Endodermal cell (in vitro differentiated cells): ENCODE measurements at places on chromosomes 13 and 19. TPM values are rescaled to one million over a fixed set of nuclear protein-coding genes. Genes with fewer than 3 reads are reported as not detected.

Gene NKPD1
- total RNA-seq = 0.15 to 0.38 TPM (median 0.15 TPM) in 3 replicates

GRCh38 chr13:73938372-73939070 is 195.7 kb downstream of the KLF12 start:
- H3K27ac ChIP-seq = no peak overlapping the region
- H3K36me3 ChIP-seq = no peaks in the 10 kb centered on the region
- no peak overlapping the region for H3K4me3 ChIP-seq
- no peaks in the 10 kb centered on the region for H3K27me3 ChIP-seq
- peak; percentile 55 for DNase-seq

Gene ATP12A
- total RNA-seq = 10.5 to 14.0 TPM (median 12.4 TPM) in 3 replicates

GRCh38 chr13:103354171-103354570 is 288.0 kb upstream of the SLC10A2 start:
- H3K36me3 ChIP-seq = no peaks in the 10 kb centered on the region
- no peak overlapping the region for H3K4me3 ChIP-seq
- no peaks in the 10 kb centered on the region for H3K4me1 ChIP-seq
- no peak overlapping the region for H3K27ac ChIP-seq
- DNase-seq = no peak

Gene SERTM1
- total RNA-seq = 0.13 and 0.25 TPM in 2 replicates

GRCh38 chr19:3323026-3323425 is 43.4 kb upstream of the NFIC start:
- DNase-seq = no peak
- peaks cover 14% of the 10 kb centered on the region for H3K27me3 ChIP-seq
- no peak overlapping the region for H3K27ac ChIP-seq
- no peaks in the 10 kb centered on the region for H3K4me1 ChIP-seq
- no peak overlapping the region for H3K4me3 ChIP-seq

GRCh38 chr13:94612050-94612449 is 10.4 kb downstream of the GPR180 start:
- no peak for DNase-seq
- H3K4me1 ChIP-seq = no peaks in the 10 kb centered on the region
- no peak overlapping the region for H3K4me3 ChIP-seq
- H3K27ac ChIP-seq = no peak overlapping the region

- no peak overlapping the region for H3K27ac ChIP-seq
- H3K36me3 ChIP-seq = no peaks in the 10 kb centered on the region
- peaks cover 96% of the 10 kb centered on the region for H3K27me3 ChIP-seq
- no peak overlapping the region for H3K4me3 ChIP-seq
- DNase-seq = no peak
Measured at GRCh38 chr13:97231118-97231828, 9.1 kb downstream of the MBNL2 start.

DNA sequence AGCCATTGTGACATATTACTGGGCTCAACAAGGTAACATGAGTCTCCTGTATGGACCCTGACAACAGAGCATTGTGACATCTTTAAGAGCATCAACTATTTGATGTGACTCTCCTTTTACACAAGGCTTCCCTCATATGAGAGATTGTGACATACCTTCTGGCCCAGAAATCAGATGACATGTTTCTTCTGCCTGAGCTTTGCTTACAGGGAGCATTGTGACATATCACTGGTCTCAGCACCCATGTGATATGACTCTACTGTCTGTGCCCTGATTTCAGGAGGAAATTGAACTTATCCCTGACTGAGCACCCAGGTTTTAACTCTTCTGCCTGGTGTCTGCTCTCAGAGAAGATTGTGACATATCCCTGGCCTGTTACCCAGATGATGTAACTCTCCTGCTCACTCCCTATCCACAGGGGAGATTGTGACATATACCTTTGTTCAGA is 15.9 kb upstream of the ZNF681 start:
- no peak overlapping the region for H3K4me3 ChIP-seq
- no peaks in the 10 kb centered on the region for H3K4me1 ChIP-seq
- H3K36me3 ChIP-seq = peaks cover 84% of the 10 kb centered on the region
- no peak for DNase-seq
